ENCODE measurements at places on chromosomes 5 and 9.

DNA sequence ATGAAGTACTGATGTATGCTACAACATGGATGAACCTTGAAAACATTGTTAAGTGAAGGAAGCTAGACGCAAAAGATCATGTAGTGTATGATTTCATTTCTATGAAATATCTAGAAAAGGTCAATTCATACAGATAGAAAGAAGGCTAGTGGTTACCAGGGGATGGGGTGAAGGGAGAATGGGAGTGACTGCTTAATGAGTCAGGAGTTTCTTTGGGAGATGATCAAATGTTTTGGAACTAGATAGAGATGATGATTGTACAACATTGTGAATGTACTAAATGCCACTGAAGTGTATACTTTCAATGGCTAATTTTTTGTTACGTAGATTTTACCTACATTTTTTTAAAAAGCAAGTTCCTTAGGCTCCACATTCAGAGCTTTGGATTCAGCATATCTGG lies 14.9 kb upstream of the DELE1 start:
- DNase-seq: no peak

DNA sequence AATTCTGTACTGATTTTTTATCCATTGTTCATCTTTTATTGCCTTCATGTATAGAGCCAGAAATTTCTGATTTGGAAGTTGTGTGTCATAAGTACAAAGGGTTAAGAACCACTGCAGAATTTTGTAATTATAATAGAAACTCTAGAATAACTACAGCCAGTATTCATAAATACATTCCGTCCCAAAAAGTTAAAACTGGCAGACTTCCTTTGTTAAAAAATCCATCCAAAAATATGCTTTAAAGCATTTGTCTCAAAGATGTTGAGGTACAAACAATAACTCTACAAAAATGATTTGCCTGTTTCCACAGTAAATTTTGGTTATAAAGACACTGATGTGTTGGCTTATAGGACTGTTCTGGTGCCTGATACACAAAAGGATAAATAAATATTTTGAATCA lies 436.6 kb downstream of the DTWD2 start:
- DNase-seq: no peak

- no peak for DNase-seq
Observed at GRCh38 chr5:160488394-160489325, 67.0 kb downstream of the PTTG1 start.

DNA sequence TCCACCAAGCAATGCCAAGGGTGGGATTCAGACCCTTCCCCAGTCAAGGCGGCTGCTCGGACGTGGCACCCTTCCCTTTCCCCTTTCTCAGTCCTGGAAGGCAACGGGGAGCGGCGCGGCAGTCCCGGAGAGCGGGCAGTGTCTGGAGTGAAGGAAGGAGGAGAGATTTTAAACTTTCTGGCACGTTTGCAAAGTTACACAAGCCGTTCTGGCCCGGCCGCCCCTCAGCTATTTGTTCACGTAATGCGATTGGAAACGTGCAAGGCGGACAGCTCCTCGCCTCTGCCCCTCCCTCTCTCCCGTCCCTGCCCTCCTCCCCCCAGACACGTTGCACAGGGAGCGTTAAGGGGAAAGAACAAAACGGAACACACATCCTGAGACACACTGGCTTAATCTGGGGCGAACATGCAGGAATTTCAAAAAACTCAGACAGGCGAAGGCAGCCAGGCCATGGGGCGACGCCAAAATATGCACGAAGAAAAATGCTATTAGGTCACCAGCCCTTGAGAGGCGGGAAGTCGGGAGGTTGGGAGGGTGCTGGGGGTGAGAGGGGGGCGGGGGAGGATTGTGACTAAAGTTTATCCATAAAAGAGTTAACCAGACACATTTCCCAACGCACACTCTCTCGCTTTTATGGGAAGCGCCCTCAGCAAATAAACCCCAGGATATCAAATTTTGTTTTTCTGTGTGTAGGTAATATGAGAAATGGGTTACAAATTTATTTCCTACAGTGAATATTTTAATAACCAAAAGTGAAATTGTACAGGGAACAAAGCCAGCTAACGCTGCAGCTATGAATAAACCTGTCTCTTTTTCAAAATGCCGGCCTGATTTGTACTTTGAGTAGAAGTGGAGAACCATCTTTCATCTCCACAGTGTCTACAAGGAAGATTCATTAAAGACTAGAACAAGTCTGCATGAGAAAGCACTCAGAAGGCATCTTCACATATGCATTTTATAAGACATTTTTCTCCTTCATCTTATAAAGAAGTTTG lies at the start of gene LOX:
LOX (minus strand) TSS at position 144 of the 995 bp plus-strand sequence. CDS start 274 bp downstream, outside the sequence.
- no peak for DNase-seq

GRCh38 chr9:95112436-95113280 lies 204.9 kb downstream of the FANCC start:
- no peak for DNase-seq

- DNase-seq: no peak
Observed at GRCh38 chr9:27227192-27227591, 69.8 kb downstream of the EQTN start.
